Upper lobe of left lung (tissue), 6 donors: ENCODE measurements at places on chromosomes 13 and 19. TPM values are rescaled to one million over a fixed set of nuclear protein-coding genes. Genes with fewer than 3 reads are reported as not detected.
A peak's percentile ranks its signal among the peaks of the same experiment; 100 is the strongest.

The OVOL3 gene
- not detected for total RNA-seq

The C19orf38 gene
- total RNA-seq: 11.8 TPM

DNA sequence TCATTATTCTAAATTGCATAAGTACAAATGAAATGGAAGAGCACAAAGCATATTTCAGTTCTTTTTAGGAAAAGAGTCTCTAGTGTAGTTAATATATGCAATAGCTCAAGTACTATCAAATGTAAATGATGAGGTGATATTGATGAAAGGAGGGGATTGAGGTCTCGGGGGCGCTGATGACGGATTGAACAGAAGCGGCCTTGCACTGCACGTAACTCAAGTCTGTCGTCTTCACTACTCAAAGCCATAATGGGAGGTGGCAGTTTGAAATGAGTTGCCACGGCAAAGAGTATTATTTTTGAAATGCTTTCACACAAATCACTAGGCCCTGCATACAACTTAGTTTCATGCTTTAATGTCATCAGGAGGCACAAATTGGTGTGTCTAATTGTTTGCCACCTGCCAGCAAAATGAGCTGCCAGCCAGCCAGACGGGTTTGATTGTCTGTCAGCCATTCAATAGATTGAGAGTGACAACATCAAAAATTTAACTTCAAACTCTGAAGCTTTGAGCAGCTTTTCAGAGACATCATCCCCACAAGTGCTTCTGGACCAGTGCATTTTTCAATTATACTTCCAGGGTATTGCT lies 256.6 kb downstream of the NBEA start:
- no peak for DNase-seq

- DNase-seq: no peak
Measured at GRCh38 chr19:30023330-30023729, 81.3 kb downstream of the URI1 start.

GRCh38 chr19:7676376-7676775 lies 514 bp upstream of the MCEMP1 start:
- peak; percentile 78 for DNase-seq

DNA sequence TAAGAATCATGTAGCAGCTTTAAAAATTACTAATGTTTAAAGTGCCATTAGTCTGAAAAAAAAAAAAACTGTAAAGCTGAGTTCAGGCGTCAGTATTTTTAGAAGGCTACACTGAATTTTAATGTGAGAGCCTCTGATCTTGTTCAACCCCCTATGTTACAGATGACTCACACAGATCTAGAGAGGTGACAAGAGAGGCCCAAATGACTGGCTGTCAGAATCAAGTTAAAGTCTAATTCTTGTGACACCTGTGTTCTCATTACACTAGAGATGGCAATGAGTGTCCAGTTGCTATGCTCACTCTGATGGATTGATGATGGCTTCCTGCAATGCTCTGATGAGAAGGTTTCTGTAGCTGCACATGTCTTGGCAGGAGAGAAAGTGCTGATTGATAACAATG lies 203.5 kb upstream of the OBI1 start:
- DNase-seq: no peak

DNA sequence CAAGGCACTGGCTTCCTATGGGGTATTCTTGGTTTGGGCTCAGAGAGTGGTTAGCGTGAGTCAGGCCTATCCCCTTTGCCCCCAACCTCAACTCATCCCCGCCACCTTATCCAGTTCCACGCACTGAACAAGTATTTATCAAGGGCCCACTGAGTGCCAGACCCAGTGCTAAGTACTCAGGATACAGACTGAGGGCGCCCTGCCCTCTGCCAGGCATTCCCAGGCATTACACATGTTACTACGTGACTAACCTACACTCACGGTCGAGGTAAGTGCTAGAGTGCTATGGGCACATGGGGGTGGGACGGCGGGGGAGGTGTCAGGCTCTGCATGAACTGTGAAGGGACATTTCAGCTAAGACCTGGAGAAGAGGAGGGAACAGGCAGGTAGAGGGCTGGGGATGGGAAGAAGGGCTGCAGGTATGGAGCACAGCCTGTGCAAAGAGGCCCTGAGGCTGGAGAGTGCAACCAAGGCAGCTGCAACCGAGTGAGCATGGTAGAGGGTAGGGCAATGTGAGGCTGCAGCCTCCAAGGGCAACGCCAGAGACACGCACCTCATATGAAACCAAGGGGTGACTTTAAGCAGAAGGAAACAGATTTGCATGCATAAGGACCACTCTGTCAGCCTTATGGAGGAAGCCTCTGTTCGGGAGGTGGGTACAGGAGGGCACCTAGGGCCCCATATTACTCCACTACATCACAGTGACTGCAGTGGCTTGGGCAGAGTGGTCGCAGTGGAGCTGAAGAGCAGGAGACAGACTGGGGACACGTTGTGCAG lies 22.5 kb downstream of the DHRS12 start:
- no peak for DNase-seq
